ENCODE measurements at places on chromosomes 6 and 20.

DNA sequence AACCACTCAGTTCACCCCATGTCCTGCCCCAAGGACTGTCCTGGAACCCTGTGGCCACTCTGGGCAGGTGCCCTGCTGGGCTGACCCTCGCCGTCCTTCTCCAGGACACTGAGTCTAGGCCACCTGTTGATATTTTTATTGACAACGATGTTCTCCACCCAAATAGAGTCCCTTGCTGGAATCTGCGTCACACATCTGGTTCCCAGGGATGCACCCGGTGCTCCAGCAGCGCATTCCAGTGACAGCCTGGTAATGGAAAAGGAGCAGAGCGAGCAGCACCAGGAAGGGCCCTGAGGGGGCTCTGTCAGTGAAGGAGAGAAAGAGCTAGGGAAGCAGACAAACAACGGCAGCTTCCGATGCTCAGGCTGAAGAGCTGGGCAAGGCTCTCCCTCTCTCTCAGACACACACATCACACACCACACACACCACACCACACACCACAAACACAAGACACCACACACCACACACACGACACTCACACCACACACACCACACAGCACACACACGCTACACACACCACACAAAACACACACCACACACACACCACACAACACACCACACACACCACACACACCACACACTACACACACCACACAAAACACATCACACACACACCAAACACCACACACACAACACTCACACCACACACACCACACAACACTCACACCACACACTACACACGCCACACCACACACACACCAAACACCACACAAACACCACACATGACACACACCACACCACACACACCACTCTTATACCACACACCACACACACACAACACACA is 117.9 kb upstream of the THBS2 start:
- no peak for DNase-seq

GRCh38 chr6:37878150-37878710 is 58.7 kb downstream of the ZFAND3 start:
- DNase-seq: no peak

DNA sequence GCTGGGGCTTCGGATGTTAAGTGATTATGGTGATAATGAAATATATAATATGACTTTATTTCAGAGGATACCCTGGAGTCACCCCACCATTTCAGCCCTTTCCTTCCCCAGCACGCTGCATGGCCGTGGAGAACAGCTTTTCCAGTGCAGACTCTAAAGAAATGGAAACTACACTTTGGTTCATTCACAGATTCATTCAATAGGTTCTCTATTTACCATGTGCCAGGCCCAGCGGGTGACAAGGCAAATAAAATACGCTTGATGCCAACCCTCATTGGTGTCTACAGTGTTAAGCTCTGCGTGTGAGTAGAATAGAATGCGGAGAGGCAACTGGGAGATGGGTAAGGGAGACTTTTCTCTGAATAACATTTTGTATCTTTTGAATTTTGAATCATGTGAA is 89.7 kb downstream of the TCP11 start:
- no peak for DNase-seq

- no peak for DNase-seq
Measured at GRCh38 chr20:8805737-8806442, 263.0 kb upstream of the PLCB4 start.

- DNase-seq: no peak
Measured at GRCh38 chr20:36624068-36624943, 18.7 kb downstream of the RAB5IF start.

- DNase-seq: no peak
Measured at GRCh38 chr6:157774153-157775135, 48.6 kb upstream of the SNX9 start.

DNA sequence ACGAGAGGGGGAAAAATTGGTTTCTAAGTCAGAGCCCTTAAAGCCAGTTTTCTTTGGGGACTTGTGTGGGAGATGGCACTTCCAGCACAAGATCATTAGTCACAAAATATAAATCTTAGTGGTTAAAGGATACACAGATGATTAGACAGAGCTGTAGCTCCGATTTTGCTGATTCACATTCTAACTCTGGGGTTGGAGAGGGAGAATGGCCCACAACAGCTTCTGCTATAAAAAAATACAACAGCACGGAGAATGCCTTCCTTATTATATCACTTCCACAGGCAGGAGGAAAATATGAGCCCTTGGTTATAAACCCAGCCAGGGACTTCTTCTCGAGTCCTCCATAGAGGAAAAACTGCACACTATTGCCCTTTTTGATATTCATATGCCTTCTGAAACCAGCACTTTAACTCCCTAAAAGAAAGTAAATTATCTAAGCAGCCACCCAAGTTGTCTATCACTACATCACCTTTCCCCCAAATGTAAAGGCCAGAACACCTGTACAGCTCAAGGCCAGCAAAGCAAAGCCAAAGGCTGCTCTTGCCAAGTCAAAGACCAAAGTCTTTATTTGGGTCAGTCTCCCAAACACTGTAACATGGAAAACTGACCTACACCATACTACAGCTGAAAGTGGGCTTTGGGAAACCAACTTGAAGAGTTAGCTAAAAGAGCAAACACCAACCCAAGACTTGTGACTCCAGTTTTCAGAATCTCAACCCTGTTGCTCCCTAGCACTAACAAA is 10.4 kb downstream of the MRPL14 start:
- DNase-seq: no peak

GRCh38 chr6:30169658-30170614 is 6.6 kb downstream of the TRIM15 start:
- peak; percentile 29 for DNase-seq

GRCh38 chr6:90369651-90370050 is 73.0 kb upstream of the BACH2 start:
- DNase-seq: no peak

- no peak for DNase-seq
Measured at GRCh38 chr6:7050004-7050403, 57.8 kb upstream of the RREB1 start.

GRCh38 chr20:38671186-38671585 is 53.1 kb upstream of the SLC32A1 start:
- DNase-seq: no peak

DNA sequence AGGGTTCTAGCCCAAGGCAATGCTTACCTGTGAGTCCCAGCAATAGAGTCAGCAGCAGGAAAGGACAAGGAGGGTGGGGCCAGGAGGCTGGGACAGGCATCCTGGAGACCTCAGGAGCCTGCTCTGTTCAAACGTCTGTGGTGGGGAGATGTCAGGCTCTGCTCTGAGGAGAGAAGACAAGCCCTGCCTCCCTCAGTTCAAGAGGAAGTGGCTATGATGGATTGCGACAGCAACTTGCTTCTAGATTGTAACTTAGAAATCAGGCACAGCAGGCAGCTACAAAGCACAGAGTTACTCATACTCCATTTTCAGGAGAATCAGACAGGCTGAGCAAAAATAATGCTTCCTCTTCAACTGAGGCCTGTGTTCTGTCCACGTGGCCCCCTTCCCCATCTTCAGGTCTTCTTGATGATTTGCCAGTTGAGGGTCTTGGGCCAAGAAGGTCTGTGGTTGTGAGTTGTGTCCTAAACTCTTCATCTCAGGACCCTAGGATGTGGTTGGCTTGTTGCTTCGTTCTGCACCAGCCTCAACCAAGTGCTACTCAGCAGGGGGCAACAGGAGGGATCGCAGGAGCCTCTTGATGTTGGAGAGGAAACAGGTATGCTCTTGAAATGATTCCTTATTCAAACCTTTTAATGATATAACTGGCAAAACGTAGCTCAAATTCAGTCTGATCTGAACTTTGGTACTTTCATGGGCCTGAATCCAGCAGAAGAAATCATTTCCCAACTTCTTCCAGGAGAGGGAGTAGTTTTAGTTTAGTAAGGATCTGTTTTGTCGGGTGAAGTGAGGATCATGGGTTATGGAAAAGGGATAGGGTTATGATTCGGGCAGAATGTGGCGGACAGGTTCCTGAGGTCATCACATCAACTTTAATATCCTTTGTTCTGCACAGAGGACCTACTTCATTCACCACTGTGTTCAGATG is 31.0 kb downstream of the SIRPB1 start:
- DNase-seq: no peak

DNA sequence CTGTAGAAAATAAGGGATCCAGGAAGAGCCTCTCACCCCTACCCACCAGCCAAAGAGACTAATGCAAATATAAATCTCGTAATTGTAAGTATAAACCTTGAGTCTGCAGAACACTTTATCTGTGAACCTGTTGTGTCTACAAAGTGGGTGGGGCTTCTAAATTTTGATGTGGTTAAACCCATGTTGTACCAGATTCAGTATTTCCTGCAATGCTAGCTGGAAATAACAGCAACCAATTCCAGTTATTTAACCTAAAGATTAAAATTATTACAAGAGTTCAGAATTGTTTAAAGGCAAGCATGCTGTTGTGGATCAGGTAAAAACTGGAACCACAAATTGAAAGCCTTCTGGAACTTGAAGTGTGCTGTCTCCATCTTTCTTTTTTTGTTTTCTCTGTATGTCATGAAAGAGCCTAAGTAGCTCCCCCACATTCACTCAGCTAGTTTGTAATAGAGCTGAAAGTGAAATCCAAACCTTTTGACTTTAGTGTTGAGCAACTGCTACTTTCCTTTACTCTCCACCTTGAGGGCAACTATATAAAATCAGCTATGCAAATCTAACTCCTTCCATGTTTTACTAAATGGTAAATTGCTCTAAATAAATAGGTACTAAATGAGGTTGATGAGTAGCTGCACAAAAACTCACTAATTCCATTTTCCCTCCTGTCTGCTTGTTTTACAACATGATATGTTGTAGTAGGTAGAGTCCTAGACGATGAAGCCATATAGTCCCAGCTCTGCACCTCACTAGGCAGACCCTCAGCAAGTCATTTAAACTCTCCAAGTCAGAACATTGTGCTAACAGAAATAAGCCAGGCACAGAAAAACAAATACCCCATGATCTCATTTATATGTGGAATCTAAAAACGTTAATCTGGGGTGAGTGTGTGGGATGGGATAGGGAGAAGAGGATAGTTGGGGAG is 17.9 kb upstream of the THEMIS start:
- peak; percentile 62 for DNase-seq

GRCh38 chr6:21176197-21176596 is 417.4 kb upstream of the SOX4 start:
- no peak for DNase-seq

DNA sequence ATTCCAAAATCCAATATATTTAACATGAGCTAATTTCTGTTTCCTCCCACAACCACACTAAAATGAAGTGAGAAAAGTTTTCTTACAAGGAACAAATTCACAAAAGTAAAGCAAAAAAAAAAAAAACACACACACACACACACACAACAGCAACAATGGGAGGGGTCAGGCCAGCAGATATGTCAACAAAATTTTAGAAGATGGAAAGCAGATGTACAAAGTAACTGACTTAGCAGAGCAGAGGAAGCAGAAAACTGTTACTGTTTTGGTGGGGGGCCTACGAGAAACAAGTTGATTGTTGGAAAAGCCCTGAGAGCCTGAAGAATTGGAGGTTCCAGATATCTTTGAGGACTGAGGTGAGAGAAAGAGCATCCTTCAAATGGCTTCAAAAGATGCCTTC is 11.7 kb downstream of the EPB41L2 start:
- no peak for DNase-seq

- peak; percentile 13 for DNase-seq
Measured at GRCh38 chr6:105733556-105734162, 330.8 kb upstream of the PREP start.

- DNase-seq: peak; percentile 73
Measured at GRCh38 chr20:32534661-32535240, 50.4 kb downstream of the NOL4L start.

DNA sequence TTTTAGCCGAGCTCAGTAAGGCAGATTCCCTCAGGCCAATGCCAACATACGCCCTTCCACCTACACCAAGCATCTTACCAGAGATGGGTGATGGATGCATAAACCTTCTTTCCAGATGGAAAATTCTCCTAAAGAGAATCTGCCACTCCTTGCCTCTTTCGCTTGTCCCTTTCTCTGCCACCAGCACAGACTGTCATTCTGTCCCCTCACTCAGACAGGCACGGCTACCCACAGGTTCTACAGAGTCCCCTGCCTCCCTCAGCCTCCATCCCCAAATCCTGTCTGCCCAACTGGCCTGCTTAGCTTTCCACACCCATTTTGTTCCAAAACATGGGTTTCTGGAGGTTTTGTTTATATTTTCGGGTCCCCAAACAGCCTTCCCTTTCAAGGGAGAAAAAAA is 12.7 kb upstream of the FOXF2 start:
- no peak for DNase-seq

DNA sequence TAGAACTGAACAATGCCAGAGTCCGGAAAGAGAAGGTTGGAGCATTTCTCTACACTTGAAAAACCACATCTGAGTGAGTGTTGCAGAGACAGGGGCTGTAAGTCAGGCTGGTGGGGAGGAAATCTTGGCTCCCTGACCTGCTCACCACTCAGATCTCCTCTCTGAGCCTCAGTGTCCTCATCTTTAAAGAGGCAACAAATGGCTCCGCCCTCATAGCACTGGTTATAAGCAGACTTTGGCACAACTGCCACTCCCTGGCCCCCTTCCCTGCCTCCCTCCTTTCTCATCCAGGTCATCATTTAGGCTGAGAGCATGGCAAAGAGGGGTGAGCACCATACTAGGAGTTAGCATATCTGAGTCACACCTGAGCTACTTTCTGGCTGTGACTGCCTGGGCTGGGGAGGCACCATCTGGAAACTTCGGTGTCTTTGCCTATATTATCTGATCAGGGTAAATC is 10.6 kb downstream of the SIRPG start:
- DNase-seq: no peak

GRCh38 chr6:40011844-40012243 is 77.6 kb upstream of the MOCS1 start:
- no peak for DNase-seq

DNA sequence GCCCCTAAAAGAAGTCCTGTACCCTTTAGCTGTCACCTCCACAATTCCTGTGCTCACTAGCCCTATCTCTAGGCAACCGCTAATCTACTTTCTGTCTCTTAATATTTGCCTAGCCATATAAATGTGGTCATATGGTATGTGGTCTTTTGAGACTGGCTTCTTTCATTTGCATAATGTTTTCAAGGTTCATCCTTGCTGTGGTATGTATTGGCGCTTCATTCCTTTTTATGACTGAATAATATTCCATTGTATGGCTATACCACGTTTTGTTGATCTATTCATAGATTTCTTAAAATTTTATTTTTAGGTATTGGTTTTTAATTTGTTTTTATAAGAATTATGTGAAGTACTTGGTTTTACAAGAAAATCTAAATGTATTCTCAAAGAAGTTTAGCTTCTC is 70.0 kb downstream of the MAP3K4 start:
- DNase-seq: no peak

GRCh38 chr20:59776059-59776603 is 157.3 kb downstream of the SYCP2 start:
- no peak for DNase-seq

GRCh38 chr6:67883500-67884366 is 751.3 kb upstream of the ADGRB3 start:
- DNase-seq: no peak

DNA sequence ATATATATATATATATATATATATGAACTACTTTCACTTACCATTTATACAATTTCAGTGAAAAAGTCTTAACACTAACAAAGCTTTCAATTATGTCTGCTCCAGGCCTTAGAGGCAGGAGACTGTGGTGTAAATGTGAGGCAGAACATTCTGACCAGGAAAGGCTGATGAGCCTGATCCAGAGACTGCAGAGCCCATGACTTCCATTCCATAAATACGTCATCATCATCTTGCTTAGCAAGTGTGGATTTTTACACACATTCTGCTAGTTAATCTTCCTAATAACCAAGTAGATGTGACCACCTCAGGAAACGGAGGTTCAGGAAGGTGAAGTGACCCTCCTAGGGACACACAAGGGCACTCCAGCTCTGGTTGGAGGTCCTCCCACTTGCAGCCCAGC is 14.9 kb downstream of the TRERF1 start:
- no peak for DNase-seq

GRCh38 chr6:122702841-122703240 is 76.7 kb upstream of the FABP7 start:
- DNase-seq: no peak

Measured in activated CD4-positive, alpha-beta T cell treated with anti-CD3 and anti-CD28 coated beads, Interleukin-2, amount 10 ng/mL, durations not matched to agents 7 days and 5 days (primary cell).